ENCODE measurements at places on chromosomes 6 and 20. TPM values are rescaled to one million over a fixed set of nuclear protein-coding genes. Genes with fewer than 3 reads are reported as not detected.

DNA sequence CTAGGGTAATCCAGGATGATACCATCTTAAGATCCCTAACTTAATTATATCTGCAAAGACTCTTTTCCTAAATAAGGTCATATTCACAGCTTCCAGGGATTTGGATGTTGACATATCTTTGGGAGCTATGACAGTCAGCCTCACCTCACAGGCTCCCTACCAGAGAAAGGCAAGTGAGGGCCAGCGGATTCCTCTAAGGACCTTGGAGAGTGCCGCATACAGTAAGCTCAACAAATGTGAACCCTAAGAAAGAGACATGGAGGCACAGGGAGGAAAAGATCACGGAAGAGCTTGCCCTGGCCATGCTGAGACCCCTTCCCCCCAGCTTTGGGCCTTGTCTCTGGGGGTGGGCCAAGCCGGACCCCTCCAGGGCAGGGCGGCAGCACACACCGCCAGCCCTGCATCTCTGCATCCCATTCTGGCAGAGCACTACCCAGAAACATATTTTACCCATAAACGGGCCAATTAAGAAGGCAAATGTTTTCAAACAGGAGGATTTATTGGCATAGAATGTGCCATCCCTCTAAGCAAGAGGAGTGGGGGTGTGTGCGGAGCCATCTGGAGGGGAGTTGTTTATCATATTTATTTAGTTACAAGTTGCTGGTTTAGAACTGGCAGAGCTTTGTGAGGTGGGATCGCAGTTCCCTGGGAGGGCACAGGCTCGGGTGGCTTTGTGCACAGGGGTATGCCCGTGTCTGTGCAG lies 55.4 kb downstream of the CHMP4B start:
- DNase-seq, result no peak

DNA sequence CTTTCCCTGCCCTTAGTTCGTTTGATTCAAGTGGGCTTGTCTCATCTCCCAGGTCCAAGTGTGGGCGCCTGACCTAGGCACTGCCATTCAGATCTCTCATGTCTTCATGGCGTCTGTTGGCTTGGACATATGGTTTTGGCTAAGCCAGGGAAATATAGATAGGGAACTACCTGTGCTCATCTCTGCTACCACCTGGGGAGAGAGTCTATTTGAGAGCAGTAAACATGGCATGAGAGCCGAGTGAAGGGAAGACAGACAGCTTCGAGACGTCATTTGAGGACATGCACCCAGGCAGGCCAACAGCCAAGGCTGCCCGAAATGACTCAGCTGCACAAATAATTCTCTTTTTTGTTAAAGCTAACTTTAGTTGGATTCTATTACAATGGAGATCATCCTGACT lies 370.7 kb upstream of the AGPAT4 start:
- no peak for DNase-seq

DNA sequence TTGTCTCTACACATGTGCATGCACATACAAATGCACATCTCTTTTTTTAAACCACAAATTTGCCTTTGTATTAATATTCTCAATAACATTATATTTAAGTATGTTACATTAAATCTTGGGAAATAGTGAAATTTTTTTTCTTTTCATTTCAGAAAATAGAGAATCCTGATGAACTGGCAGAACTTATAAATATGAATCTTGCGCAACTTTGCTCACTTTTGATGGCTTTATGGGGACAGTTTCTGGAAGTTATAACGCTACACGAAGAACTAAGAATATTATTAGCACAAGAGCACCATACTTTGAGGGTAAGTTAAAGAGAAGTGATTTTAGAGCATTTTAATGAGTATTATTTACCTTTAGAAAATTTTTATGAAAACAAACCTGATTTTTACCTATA lies 64.2 kb upstream of the SDHAF4 start:
- DNase-seq, result no peak

GRCh38 chr20:18055261-18055660 lies 2.5 kb downstream of the OVOL2 start:
- no peak for DNase-seq

GRCh38 chr6:24149836-24150235 lies 23.8 kb downstream of the NRSN1 start:
- DNase-seq, result no peak

- DNase-seq, result no peak
These were observed 1324.9 kb downstream of the HACE1 start for GRCh38 chr6:103534814-103535213.

Gene GPX5
- not detected for total RNA-seq

Gene SH3BGRL2
- 114 TPM for total RNA-seq

Gene ERMARD
- 21.5 TPM for total RNA-seq

Gene STX11
- total RNA-seq, result 17.2 TPM

Gene AIF1
- not detected for total RNA-seq

Gene HTR1B
- 6.1 TPM for total RNA-seq
